NCI-H774 (cell line): ENCODE measurements at places on chromosomes 6 and 20.

DNA sequence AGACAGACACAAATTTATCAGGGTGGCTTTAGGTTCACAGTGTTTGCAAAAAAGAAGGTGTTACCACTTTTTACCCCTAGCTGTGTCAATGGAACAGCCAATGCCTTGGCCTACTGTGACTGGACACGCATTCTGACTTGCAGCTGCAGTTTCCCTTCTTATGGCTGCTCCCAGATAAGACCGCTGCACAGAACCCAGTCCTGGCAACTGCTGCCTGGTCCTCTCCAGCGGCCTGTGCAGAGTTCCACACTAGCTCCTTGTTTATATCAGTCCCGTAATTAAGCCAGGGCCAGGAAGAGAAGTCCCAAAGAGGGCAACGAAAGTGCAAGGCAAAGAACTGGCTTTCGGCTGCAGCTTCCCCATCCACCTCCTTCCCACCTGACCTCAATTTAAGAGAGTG lies 283.0 kb downstream of the FOXC1 start:
- no peak for DNase-seq

GRCh38 chr6:38724343-38724742 lies 9.2 kb downstream of the DNAH8 start:
- no peak for DNase-seq

- DNase-seq: no peak
Measured at GRCh38 chr6:42877695-42878094, 1.7 kb upstream of the RPL7L1 start.

DNA sequence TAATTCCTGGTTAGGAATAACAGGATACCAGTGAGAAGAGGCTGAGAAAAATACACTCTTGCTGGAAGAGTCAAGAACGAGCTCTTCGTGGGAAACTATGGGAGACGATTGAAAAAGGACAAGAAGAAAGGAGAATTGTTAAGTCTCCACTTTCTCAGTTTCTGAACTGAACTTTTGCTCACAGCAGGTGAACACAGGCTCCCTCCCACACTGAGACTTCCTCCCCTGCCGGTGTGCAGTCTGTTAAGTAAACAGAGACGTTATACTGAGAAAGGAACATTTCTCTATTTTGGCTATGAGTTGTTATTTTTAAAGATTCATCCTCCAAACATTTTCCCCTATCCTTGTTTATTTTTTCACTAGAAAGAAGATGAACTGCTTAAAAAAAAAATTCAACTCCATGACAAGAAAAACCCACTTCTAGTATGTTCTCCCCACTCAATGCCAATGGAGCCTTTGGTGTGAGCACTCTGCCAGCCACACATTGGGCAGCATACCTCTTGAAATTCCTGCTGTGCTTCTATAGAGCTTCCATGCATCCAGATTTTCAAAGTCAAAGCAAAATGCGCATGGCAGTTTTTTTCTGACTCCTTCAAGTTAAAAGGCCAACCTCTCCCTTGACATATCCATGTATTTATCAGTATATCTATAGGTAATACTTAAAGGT lies 250.5 kb downstream of the ESR1 start:
- DNase-seq: no peak

DNA sequence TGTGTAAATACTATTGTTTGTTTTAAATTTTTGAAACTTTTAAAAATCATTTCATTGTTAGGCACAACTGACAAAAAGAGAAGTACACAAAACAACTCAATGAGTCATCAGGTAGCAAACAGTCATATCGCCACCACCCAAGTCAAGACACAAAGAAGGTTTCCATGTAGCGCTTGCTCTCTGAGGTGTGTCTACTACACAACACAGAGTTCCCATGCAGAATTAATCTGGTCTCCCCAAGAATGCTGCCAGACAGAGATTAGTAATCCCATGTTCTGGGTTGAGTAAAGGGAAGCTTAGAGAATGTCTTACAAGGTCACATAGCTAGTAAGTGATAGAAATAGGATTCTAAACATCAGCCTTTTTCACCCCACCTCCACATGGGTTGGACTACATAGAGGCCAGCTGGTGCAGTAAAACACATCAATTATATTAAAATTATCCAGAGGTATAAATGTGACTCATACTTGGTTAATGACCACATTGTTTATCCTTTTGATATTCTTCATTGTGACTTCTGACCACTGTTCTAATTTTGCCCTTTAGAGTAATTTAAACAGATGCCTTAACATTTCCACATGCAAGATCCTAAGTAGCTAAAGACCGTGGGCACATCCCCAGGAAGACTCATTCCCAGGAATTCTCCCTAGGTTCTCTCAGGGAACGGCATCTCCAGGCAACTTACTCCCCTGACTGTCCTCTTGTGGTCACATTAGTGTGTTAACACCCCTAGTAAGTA lies 413.5 kb downstream of the PRKN start:
- no peak for DNase-seq

DNA sequence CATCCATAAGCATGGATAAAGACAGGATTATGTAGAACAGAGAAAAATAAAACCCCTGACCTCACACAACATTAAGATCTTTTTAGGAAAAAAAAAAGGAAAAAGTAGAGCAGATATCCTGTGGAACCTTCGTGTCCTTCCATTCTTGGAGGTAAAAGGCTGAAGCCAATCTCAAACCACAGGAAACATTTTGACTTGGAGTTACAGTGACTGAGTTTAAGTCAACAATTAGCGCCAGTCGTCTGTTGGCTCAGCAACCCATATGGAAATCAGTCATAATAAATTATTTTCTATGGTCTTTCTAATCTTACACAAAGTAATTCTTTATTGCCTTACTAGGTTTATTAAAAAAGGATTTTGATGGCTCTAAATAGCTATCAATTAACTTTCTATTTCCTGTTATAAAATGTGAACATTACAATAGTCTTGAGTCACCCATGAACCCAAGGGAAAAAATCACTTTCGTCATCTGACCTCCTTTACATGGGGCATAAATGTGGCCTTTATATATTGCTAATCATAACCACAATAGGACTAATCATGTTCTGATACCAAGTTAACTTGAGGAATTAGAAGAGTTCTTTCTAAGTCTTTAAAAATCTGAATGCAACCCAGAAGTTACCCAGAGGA lies 592.9 kb downstream of the TFAP2B start:
- no peak for DNase-seq

DNA sequence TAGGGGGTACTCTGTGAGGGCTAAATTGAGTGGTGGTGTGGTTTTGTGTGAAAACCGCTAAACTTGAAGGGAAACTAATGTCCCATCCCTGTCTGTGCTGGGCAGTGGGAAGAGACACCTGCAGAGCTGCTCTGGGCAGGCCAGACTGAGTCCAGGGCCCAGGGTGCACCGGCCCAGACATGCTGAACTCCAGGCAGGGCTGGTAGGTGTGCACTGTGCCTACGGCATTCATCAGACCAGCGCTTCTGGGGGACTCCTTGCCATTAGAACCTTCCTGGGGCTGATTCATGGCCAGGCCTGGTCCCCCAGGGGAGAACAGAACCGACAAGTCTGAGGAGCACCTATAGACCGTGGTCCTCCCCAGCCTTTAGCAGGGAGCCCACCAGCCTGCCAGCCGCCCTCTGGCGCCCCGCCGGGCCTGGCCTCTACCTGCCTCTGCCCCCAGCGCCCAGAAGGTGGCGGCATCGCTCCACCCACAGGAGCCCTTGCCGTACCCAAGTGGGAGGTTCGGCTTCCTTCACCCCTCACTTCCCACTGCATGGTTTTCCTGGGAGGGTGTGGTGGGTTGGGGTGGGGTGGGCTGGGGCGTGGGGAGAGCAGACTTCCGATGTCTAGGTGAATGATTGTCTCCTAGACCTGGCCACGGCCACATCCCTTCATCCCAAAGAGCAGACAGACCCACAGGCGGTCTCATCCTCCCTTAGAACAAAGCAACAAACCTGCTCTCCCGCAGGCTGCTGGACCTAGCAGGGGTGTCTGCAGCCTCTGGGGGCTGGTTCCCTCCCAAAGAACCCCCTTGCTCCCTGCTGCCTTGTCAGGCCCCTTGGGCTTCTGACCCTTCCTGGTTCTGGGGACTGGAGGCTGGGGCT lies 15.5 kb downstream of the CCDC167 start:
- DNase-seq: peak; percentile 17

GRCh38 chr20:44110816-44111568 lies 76.0 kb downstream of the JPH2 start:
- DNase-seq: no peak
